ENCODE measurements at places on chromosomes 5 and 9. TPM values are rescaled to one million over a fixed set of nuclear protein-coding genes. Genes with fewer than 3 reads are reported as not detected.

ZNF454 gene
- polyA plus RNA-seq, result 9.9 TPM

BTNL3 gene
- not detected for polyA plus RNA-seq

CRHBP gene
- polyA plus RNA-seq, result 24.2 TPM

GRCh38 chr5:154373729-154374179 lies 72.0 kb upstream of the SAP30L start:
- no peak for DNase-seq

PRDM9 gene
- 0.15 TPM for polyA plus RNA-seq

GRCh38 chr5:67578011-67578410 lies 381.4 kb upstream of the CD180 start:
- DNase-seq, result no peak

GRCh38 chr5:101024299-101024698 lies 121.2 kb upstream of the ST8SIA4 start:
- DNase-seq, result no peak

CREBRF gene
- polyA plus RNA-seq, result 21.8 TPM

GRCh38 chr5:16590685-16591084 lies 26.1 kb downstream of the RETREG1 start:
- DNase-seq, result no peak

- no peak for DNase-seq
Measured at GRCh38 chr5:9148242-9148641, 397.6 kb downstream of the SEMA5A start.

DNA sequence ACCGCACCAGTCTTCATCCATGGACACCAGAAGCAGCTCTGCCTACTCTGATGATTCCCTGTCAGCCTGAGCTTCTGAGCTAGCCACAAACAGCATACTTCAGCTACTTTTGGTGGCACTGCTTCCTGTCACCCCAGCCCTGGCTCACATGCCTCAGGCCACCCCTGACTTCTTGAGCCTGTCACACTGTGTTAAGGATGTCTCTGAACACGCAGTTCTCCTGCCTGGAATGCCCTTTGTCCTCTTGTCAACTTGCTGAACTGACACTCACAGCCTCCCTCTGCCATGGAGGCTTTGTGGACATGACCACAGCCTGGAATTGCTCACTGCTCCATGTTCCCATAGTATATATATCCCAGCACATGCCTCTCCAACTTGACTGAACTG lies 7.2 kb downstream of the MACROH2A1 start:
- DNase-seq, result no peak

DNA sequence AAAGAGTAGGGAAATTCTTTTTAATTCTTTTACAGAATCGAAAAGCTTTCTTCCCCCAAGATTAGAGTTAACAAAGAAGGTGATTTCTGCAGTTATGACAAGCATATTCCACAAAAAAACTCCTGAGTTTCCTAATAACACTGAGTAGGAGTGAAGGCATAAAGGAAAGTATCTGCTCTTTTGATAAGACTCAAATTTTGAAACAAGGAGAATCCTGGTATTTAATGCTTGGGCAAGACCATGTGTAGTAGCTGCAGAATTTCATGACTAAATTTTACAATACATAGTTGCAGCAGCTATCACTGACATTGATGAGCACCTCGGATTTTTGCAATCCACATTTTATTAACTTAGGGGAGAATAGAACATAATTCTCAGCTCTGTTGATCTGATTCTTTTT lies 92.6 kb downstream of the MARCHF3 start:
- DNase-seq, result no peak

- DNase-seq, result no peak
Measured at GRCh38 chr9:135222881-135223760, 135.7 kb downstream of the OLFM1 start.

GRCh38 chr9:135075234-135076142 lies 12.0 kb upstream of the OLFM1 start:
- no peak for DNase-seq

DNA sequence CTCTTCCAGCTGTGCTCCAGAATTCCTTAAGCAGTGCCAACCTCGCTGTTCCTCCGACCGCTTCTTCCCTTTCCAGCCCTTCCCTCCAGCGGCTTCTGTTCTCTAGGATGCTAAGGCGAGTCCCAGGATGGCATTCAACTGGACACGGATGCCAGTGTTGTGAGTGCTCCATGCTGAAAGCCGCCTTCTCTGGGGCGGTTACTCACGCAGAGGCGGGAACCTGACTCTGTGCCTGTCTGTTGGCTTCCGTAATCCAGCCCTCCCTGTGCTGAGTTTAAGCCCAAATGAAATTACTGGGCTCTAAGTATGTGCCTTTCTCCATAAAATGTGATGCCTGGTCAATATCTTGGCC lies 20.2 kb downstream of the COL5A1 start:
- DNase-seq, result no peak

- DNase-seq, result no peak
Measured at GRCh38 chr9:78144008-78144381, 91.9 kb upstream of the CEP78 start.

PRRT1B gene
- 1.2 TPM for polyA plus RNA-seq

DNA sequence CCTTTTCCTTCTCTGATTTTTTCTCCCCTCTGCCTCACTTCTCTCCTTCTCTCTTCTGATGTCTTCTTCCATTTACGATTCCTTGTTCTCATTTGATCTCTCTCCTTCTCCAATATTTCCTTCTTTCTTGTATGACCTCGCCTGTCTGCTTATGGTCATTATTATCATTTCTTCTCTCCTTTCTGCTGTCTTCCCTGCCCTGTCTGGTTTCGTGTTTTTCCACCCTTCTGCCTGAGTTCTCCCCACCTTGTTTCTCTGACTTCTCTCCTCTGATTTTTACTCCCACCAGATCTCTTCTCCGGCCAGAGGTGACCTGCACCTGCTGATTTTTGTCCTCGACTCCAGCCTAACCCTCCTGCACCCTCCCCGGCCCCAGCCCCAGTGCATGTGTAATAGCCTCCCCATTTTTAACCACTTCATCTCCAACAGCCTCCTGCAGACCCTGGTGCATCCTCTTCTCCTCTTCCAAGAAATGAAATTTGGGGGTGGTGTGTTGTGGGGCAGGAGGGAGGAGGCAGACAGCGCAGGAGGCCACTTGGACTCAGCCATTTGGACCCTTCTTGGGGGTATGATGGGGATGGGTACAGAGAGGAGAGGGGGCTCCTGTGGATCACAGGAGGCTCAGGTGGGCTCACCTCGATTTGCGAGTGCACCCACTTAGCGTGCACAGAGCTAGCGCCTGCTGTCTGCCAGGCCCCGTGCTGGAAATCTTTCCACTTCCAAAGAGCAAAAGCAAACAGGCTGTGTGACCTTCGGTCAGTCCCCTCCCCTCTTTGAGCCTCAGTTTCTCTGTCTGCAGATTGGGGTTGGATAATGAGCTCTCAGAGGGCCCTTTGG lies 32.5 kb downstream of the GSN start:
- DNase-seq, result no peak

GRCh38 chr5:37876943-37877342 lies 37.1 kb upstream of the GDNF start:
- DNase-seq, result no peak

AMBP gene
- 1.9 TPM for polyA plus RNA-seq

- DNase-seq, result no peak
Measured at GRCh38 chr9:134433101-134433500, 106.8 kb downstream of the RXRA start.

DNA sequence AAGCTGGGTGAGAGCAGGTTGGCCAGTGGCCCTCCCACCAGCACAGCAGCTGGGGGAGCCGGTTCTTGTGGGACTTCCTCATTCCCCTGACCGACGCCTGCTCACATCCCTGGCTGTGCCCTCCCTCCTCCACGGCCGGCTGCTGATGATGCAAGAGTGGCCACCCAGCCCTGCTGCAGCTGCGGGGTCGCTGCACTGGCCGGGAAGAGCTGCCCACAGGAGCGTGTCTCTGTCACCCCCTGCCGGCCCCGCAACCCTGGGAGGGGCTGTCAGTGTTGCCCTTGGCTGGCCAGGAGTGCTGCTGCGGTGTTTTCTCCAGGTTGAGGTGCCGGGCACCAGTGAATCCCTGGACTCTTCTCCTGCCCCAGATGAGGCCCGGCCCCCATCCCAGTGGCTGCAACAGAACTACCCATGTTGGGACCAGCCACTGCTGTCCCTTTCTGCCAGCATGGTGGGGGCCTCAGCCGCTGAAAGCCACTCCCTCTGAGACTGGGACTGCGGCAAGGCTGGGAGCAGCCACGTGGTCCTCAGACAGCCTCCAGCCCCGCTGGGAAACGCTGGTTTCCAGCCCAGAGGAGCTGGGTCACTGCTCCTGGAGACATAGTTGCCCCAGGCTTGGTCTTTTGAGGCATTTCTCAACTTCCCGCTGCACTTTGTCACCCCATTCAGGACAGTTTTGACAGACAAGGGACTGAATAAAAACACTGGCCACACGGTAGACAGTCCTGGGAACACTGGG lies 739 bp downstream of the CARD9 start:
- DNase-seq, result peak; percentile 68

GRCh38 chr5:32332966-32333365 lies 20.2 kb upstream of the MTMR12 start:
- DNase-seq, result no peak

ZBED3 gene
- polyA plus RNA-seq, result 40.3 TPM

- no peak for DNase-seq
Measured at GRCh38 chr9:76502746-76503145, 43.8 kb downstream of the GCNT1 start.

- DNase-seq, result no peak
Measured at GRCh38 chr5:73295921-73296320, 122.9 kb downstream of the TMEM174 start.

DNA sequence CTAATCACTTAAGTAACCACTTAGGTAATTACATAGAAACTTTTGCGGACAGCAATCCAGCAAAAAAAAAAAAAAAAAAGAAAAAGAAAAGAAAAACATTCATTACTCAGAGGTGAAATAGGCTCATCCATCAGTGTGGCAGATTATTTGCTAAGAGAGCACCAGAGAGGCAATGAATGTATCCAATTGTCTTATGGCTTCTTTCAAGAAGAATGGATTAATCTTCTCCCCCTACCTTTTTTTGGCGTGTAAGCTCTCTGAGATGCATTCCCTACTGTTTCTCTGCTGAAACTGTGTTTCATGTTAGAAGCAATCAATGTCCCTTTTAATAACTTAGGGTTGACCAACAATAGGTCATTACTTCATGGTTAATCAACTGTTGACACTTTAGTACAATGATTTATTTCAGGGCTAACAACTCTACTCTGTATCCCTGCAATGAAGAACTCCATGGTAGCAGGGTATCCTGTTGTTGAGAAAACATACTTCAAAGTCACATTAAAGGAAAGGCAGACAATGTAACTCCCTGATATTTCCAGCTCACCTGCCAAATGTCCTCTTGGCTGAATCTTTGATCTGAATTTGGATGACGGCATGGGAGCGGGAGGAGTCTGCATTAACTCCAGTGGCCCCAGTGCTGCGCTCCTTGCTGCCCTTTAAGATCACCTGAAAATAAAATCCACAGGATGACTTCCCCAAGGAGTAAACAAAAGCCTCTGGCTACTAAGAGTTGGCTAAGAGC lies 57.6 kb downstream of the KIF24 start:
- peak; percentile 70 for DNase-seq

DNA sequence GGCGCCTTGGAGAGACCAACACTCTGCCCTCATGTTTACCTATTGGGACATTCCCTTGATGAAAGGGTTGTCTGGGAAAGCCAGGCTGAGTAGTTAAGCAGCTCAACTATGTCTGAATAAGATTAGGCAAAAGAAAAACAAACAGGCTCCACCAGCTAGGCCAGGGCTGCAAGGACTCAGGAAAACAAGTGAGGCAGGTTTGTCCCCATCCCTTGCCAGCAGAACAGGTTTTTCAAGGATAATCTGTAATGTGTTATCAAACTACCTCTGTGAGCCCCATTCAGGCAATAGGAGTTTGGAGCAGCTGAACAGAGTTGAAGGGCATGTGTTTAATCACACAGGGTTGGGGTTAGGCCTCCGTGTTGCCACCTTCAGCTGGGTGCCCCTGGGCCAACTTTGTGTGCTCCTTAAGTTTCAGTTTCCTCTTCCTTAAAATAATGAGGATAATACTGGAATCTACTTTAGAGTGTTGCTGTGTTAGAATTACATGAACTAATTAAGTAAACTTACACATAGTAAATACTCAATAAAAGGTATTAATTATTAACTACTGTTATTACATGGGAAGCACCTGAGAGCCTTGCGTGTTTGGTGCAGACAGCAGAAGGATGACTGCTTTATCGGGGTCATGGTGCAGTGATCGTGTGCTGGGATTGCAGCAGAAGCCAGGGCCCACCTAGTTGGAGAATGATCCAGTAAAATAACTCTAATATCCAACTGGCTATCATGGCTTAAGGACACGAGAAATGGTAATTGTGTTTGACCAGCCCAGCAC lies 72.1 kb upstream of the ATP10B start:
- peak; percentile 65 for DNase-seq

TICAM2 gene
- polyA plus RNA-seq, result 2.1 TPM

DNA sequence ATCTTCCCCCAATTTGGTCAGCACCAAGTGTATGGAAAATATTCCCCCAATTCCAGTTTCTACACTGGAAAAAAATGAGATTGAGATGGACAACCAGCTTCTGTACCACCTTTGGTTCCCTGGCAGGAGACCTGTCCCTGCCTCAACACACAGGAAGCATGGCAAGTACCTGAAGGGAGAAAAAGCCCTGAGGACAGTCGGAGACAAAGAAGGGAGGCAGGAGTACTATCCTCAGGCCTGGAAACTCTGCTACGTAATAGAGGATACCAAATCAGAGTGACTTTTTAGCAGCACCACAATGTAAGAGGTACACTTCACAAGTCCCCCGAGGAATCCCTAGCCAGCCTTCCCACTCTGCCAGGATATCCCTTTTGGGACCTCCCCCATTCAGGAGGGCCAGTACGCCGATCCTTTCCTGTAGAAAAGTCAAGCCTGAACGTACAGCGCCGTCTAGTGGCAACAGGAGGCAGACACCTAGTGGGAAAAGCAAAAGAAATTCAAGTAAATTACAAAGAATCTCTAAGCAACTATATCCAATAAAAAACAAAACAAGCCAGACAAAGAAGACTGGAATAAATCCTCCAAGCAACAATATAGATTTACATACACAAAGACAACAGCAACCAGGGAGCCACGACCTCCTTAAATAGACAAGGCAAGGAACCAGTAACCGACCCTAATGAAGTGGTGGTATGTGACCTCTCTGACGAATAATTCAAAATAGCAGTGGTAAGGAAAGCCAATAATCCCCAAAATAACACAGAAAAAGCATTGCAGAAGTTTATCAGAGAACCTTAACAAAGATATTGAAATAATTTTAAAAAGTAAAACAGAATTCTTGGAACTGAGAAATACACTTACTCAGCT lies 63.3 kb upstream of the SLCO6A1 start:
- DNase-seq, result no peak

PHF24 gene
- 0.33 TPM for polyA plus RNA-seq

DNA sequence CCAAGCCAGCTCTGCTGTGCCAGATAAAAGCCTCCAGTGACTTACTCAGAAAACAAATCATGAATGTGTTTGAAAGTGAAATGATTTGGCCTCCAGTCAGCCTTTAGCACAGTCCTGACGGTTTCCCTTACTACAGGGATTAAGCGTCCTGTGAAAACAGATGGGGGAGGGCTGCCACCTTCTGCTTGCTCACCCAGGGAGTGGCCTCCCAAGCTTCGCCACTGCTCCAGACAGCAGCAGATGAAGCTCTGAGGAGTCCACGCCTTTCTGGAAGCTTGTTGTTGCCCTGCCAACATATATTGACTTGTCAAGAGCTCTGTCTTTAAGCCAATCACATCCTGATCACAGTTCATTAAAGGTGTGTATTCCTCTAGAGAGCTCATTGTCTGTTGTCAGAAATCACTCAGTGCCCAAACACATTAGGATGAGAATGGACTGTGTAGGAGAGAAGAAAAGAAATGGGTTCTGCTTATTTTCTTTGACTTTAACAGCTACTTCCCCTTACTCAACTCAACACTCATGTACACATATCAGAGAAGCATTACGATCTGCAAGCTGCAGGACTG lies 4.9 kb upstream of the FYB1 start:
- no peak for DNase-seq

Data from left kidney (tissue), 8 donors.